ENCODE measurements at places on chromosomes 7 and 10. TPM values are rescaled to one million over a fixed set of nuclear protein-coding genes. Genes with fewer than 3 reads are reported as not detected.
A peak's percentile ranks its signal among the peaks of the same experiment; 100 is the strongest.

GRCh38 chr7:152177681-152178404 lies 152.4 kb downstream of the GALNT11 start:
- peak; percentile 6 for DNase-seq

DNA sequence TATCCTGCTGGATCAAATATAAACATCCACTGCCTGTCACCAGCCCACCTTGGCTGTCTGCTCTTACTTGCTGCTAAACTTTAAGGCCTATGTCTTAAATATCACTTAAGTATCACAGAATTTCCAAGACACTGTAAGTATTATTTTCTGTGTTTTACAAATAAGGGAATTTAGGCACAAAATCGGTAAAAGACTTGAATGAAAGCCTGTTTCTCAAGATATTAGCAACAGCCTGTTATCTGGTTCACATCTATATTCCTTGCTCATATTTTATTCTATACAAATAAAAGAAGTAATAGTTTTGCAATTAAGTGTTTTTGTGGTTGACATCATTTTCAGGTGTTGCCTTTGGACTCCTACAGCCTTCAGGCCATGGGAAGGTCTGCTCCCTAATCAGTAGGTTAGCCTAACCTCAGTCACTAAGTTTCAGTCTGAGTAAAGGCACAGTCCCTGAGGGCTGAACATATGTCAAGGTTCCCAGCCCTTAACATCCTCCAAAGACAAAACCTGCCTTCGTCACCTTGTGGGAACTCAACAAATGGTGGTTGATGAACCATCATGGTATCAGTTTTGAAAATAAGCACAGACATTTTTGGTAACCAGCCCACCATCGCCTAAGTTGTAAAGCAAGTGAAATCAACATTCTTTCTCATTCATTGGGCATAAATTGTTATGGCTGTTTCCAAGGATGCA lies 127.1 kb downstream of the CREB5 start:
- no peak for DNase-seq

- DNase-seq: no peak
These were observed 437 bp upstream of the CFAP69 start for GRCh38 chr7:90244565-90244908.

The GPR26 gene
- total RNA-seq: not detected

The EXOC4 gene
- total RNA-seq: 51.7 TPM

The AZGP1 gene
- not detected for total RNA-seq

- no peak for DNase-seq
These were observed 123.8 kb downstream of the ADRA2A start for GRCh38 chr10:111200505-111201186.

GRCh38 chr7:47384755-47385535 lies 197.0 kb downstream of the TNS3 start:
- DNase-seq: no peak

DNA sequence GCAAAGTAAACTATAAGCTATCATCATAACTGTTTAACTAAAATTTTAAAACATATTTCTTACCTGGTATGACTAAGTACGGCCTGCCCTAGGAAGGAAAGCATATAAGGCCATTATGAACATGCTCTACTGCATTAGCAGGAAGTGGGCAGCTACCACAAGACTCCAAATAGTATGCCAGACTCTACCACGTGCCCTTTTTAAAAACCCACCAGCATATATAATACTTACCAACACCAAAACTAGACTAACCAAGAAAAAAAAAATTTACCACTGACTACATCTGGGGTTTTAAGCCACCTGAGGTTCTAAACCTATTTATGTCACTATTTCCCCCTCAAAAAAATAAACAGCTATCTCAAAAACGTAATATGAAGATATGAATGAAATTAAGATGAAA lies 30.1 kb downstream of the NUDCD3 start:
- no peak for DNase-seq
